ENCODE measurements at places on chromosomes 3 and 15. TPM values are rescaled to one million over a fixed set of nuclear protein-coding genes. Genes with fewer than 3 reads are reported as not detected.

CAMKV gene
- under 0.01 TPM for total RNA-seq

SOX14 gene
- total RNA-seq = not detected

CRTC3 gene
- 8.7 TPM for total RNA-seq

NANOGP8 gene
- not detected for total RNA-seq

FAM81A gene
- not detected for total RNA-seq

GOLGA6L7 gene
- total RNA-seq = not detected

PARP3 gene
- 7.4 TPM for total RNA-seq

TAGLN3 gene
- total RNA-seq = not detected

CACNA1D gene
- not detected for total RNA-seq

GRK7 gene
- total RNA-seq = not detected

TM6SF1 gene
- total RNA-seq = 30.9 TPM

NR1I2 gene
- not detected for total RNA-seq

TEX264 gene
- 36.4 TPM for total RNA-seq

All from lung microvascular endothelial cell (primary cell).